Stimulated activated CD8-positive, alpha-beta memory T cell treated with anti-CD3 and anti-CD28 coated beads, Interleukin-4, amount 100 ng/mL, for 24 hours (primary cell): ENCODE measurements at places on chromosomes 13 and 19.

DNA sequence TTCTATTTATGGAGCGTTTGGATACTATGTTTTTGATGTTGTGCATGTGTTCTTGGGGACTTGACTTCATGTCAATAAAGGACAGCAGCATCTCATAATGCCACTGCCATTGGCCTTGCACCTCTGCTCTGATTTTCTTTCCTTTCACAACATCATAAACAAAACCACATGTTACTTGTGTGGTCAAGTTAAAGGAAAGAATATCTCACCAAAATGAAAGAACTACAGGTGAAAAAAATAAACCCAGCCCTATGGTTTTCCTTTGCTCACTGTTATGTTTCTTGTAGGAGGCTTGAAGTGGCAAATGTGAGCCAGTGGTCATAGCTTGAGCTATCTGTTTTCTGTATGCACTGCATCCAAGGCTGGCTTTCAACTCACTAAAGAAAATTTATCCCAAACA, 240.4 kb downstream of the KCNRG start:
- no peak for DNase-seq

DNA sequence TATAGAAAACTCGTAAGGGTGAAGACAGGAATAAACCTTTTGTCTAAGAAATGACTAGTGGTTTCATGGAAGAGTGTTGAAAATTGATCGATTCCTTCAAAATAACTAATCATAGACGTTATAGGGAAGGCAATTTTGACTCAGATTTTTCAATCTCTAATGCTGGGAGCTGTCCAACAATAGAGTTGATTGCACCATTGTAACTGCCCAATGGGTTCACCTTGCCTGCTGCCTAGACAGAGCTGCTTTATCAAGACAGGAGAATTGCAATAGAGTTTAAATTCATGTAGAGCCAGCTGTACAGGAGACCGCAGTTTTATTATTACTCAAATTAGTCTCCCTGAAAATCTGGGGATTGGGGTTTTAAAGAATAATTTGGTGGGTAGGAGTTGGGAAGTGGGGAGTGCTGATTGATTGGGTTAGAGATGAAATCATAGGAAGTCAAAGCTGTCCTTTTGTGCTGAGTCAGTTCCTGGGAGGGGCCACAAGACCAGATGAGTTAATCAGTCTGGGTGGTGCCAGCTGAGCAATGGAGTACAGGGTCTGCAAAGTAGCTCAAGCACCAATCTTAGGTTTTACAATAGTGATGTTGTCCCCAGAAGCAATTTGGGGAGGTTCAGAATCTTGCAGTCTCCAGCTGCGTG, 16.8 kb upstream of the ADGRE2 start:
- DNase-seq = no peak

- no peak for DNase-seq
Observed at GRCh38 chr13:76848596-76848995, 37.6 kb downstream of the KCTD12 start.

DNA sequence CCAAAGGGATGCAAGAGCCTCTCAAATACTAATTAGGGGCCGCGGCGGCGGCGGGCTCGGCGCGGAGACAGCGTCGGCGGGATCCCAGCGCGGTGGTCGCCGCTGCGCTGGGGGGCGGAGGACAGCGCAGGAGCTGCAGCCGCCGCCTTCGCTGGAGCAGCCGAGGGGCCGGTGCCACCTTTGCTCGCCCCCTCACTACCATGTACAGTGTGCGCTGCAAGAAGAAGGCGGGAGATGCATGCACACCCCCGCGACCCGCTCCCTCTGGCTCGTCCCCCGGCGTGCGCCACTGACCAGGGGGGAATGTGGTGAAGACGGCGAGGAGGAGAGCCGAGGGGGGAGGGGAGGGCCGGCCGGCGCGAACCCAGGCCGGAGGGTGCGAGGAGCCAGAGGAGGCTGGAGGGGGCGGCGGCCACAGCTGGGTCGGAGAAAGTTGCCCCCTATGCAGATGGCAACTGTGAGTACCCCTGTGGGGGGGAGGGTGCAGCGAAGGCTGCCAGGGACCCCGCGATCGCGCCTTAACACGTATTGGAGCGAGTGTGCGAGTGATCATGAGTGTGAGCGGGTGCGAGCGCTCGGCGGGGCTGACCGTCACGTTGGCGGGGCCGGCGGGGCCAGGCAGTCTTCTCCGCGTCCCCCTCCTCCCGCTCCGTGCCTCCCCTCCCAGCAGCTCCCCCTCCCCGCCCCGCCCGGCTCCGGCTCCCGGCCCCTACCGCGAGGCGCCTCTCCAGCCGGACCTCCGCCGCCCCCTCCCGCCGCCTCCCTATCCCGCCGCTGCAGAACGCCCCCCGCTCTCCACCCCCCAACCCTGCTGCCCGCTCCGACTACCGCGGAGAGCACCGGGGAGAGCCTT, 808 bp downstream of the SLITRK5 start:
- DNase-seq = no peak

DNA sequence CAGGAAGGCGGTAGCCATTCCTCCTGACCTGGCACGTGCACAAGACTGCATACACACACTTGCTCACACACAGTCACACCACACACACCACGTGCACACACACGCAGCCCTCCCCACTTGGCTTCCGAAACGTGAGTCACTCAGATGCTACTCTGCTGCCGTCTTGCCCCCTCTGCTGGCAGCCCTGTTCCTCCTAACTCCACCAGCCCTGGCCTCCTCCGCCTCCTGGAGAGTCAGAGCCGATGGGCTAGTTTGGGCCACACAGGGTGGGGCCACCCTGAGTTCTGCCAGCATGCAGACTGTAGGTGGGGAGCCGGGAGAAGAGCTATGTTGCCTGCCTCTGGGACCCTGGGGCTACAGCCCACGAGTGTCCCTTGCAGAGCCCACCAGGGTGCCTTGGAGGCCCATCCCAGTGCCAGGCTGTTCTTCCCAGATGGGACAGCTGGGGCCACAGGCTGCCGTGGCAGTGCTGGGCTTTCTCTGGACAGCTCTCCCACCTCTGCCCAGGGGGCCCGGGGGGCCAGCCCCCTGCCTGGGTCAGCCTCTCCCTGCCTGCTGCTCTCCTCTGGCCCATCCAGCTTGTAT, 12.1 kb downstream of the PIN1 start:
- peak; percentile 58 for DNase-seq

GRCh38 chr19:1470305-1471009, 8.6 kb downstream of the C19orf25 start:
- peak; percentile 60 for DNase-seq

- DNase-seq = no peak
Observed at GRCh38 chr13:29693275-29693945, 97.9 kb upstream of the SLC7A1 start.

DNA sequence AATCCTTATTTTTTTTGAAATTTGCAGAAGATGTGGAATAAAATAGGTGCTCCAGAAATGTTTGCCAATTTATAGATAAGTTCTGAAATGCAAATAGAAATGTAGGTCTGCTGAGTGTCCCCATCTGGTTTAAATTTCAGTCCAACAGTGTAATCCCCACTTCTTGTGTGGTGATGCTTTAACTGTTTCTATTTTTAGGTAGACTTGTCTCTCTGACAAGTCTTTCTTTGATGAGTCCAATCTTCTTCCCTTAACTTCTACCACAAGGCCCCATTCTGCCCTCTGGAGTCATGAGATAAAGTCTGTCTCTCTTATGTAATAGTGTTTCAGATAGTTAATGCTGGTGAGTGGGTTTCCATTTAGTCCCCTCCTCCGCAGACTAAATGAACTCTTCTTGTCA, 390.4 kb downstream of the RFC3 start:
- DNase-seq = no peak

DNA sequence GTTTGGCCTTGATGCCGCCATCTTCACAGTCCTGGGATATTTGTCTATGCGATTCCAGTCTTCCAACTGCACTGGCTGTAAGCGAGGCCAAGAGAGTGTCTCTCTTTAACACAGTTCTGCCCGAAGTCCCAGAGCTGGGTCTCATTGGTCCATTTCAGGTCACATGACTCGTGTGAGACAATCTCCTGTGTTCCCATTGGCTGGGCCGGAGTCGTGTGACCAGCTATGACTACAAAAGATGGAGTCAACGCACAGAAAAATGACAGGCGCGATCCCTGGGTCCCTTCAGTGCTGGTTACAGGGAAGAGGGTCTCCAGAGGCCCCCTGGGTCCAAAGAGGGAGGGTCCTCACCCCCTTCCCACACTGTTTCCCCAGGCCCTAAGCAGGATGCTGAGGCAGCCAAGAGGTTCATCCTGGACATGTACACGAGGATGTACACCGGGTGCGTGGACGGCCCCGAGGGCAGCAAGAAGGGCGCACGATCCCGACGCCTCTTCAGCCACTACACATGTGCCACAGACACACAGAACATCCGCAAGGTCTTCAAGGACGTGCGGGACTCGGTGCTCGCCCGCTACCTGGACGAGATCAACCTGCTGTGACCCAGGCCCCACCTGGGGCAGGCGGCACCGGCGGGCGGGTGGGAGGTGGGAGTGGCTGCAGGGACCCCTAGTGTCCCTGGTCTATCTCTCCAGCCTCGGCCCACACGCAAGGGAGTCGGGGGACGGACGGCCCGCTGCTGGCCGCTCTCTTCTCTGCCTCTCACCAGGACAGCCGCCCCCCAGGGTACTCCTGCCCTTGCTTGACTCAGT, 15.9 kb upstream of the S1PR4 start:
- DNase-seq = no peak

DNA sequence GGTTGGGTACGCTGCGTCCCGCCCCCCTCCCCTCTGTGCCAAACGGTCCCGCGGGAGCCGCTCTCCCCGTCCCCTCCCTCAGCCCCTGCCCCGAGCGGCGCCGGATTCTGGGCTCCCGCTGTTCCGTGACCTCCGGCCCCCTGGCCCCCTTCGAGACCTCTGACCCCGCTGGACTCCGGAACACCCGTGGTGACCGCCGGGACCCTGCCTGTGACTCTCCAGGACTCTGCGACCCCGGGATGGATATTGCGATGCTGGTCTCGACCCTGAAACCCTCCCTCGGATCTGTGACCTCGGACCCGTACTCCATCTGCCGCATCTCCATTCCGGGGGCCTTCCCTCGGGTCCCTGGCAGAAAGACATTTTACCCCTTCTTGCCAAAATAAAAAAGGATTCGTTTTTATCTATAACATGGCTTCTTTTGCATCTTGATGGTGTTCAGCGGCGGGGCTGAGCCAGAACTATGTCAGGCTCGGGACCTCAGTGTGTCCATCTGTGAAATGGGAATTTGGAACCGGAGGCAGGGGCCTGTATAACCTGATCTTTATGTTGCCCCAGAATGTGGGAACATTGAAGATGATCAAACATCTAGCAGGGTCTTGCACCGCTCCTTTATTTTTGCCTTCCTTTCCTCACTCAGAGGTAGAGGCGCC, 654 bp upstream of the MEGF8 start:
- DNase-seq = no peak

DNA sequence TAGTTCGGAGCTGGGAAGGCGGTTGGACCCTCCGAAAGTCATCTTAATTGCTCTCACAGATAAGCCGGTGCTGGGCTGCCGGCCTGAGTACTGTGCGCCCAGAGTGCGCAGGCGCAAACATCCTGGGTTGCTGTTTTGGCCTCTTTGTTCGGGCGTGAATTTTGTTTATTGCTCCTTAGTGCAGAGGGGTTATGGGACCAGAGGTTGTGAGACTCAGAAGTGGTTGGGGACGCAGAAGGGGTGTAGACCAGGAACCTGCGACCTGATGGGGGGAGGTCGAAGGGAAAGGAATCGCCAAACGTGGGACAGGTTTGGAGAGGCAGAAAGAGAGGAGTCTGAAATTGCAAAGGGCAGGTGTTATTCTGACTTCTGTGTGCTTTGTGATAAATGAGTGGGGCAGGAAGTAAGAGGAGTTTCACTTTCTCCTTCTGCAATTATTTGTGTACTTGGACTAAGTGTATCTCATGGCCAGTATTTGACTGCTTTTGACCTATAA, 607 bp upstream of the ZNF566 start:
- DNase-seq = peak; percentile 52

DNA sequence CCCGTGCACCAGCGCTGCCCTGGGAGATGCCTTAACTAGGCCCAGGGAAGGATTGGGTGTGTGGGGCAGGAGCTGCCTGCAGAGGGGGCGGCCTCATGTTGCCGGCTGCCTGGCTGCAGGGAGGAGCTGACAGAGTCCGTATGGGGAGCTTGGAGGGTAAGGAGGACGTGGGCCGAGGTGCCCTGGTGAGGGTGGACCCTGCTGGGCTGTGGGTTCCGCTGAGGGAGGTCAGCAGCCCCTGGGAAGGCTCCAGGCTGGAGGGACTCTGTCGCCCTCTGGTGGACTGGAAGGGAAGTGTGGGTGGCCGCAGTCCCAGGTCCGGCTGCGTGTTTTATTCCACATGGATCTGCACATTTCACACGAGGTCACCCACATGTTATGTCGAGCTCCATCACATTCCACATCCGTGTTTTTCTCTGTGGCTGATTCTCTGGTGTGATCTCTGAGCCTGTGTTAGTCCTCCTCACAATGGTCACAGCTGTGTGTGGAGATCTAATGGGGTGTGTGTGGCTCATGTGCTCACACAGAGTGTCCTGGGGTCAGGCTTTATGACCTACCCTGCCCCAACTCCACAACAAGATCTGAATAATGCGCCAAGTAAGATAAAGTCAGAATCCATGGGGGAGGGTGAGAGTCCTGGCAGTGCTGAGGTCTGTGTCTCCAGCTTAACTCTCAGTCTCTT, 1.8 kb upstream of the CEACAM8 start:
- DNase-seq = no peak

DNA sequence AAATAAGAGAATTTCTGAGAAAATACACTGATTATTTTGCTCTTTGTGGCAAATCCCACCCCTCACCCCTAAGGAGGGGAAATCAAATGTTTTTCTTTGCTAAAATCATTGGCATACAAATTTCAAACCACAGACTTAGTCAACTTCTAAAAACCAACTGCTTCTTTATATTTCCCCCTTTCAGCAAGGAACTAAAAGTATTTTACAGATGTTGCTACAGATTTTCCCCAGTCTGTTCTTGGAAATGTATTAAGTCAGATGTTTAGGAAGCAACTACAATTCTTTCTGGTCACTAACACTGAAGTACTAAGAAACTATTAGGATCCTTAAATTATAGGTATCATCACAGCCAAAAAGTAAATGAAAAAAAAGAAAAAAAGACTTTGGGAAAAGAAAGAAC, 6.9 kb downstream of the MTMR6 start:
- DNase-seq = no peak

DNA sequence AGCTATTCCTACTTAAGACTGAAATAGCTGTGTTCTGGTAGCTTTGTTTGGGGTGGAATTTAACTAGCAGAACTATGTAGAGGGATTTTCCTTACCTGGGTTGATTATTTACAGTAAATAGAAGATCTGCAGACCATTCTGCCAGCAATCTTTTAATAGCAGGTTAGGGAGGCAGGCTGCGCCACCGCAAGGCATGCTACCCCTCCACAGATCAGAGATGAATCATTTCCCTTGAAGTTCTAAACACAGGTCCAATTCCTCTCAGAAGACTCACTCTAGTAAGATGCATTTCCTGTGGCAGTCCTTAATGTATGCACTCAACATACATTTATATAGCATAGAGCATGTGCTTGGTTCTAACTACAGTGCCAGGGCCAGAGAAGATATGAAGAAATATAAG, 109.0 kb downstream of the TNFRSF19 start:
- DNase-seq = no peak

DNA sequence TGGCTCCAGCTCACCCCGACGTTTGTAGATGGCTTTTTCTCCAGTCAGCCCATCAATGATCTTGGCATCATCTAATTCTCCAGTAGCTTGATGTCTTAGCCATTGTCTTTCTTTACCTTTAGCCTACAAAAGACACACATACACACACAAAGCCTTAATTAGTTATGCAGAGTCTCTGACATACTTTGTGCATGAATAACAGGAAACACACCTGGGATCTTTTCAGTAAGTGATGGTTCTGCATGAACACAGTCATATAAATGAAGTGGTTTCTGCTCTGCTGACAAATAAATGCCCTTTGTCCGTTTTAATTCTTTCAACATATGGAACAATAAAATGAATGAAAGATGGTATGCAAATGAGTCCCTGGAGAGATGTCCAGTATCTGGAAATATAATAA, 133.3 kb downstream of the RGCC start:
- DNase-seq = no peak

GRCh38 chr13:104270731-104271130, 1204.5 kb upstream of the SLC10A2 start:
- no peak for DNase-seq
